ENCODE measurements at places on chromosomes 7 and 10.

DNA sequence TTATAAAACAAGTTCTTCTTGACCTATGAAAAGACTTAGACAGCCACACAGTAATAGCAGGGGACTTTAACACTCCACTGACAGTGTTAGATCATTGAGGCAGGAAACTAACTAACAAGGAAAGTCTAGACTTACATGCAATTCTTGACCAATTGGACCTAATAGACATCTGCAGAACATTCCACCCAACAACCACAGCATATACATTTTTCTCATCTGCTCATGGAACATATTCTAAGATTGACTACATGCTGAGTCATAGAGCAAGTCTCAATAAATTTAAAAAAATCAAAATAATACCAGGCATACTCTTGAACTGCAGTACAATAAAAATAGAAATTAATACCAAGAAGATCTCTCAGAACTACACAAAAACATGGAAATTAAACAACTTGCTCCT is 219.5 kb upstream of the HPS1 start:
- DNase-seq = no peak

- no peak for DNase-seq
Observed at GRCh38 chr10:110409926-110410325, 87.8 kb upstream of the DUSP5 start.

DNA sequence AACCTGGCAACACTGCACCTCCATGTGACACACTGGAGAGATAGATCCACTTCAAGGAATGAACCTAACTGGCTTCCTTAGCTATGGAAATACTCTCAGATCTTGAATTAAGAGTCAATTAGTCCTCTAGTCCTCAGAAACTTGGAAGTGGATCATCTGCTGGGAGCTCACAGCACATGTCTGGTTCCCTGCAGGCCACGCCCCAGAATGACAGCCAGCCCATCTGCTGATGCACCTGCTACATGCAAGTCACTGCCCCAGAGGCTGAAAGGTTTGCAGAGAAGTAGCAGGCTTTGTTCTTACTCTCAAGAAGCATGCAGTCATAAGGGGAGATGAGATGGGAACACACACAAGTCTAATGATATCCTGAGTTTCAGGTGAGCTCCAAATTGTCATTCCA is 275.9 kb downstream of the SKAP2 start:
- no peak for DNase-seq

DNA sequence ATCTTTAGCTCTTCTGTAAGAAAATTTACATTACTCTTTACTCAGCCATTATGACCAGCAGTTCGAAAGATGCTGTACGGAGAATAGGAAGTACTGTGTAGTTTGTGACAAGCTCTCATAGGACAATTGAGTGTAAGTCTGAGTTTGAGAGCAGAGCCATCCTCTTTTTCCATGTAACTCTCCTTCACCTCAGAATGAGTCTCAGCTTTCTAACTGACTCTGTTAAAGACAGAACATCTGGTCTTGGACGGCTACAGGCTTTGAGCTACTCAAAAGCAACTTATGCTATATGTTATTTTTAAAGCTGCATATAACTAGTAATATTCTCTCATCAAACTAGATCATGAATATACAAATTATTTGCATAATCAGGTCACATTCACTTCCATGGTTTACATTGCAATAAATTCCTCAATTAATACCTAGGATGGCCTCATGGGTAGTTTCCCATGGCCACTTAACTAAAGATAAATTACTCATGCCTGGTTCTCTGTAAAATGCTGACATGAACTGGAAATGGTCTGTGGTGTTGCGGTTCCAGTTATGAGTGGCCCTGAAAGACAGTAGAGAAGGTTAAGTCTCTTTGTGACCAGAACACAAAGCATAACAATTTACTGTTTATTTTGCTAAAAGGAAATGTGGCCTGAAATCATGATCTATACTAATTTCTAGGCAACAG is 358.7 kb downstream of the PHF14 start:
- DNase-seq = no peak

DNA sequence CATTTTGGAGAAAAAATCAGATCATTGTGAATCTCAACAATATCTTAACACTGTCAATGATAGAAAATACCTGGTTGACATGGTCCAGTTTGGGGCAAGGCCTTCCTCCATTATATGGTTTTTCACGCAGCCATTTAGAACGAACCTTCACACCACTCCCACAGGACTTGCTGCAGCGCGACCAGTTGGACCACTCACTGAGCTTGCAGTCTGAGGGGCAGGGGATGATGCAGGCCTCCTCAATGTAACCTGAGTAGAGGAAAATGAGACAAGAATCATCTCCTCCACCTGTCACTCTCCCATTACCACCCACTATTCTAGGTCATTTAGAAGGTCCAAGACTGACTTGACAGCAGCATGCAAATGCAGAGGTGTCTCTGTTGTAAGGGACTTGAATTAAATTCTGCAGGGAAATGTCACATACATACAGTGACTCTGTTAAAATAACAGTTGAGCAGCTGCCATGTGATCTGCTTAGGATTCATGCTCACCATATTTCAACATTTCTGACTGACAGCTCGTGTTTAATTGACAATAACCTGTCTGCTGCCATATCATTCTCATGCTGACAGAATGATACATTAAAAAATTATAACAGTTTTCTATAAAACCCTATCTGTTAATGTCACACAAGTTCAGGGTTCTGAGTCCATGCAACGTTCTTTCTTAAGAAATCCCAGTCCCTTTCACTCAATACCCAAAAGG is 403.0 kb downstream of the THSD7A start:
- no peak for DNase-seq

- DNase-seq = no peak
Observed at GRCh38 chr7:46245586-46246111, 324.6 kb upstream of the IGFBP3 start.

- no peak for DNase-seq
Observed at GRCh38 chr7:55457801-55458200, 92.7 kb downstream of the LANCL2 start.

GRCh38 chr7:74032191-74032490 is 4.2 kb downstream of the ELN start:
- no peak for DNase-seq
